ENCODE measurements at places on chromosomes 5 and 9.
A peak's percentile ranks its signal among the peaks of the same experiment; 100 is the strongest.

GRCh38 chr9:16598316-16598715 is 272.2 kb downstream of the BNC2 start:
- no peak for DNase-seq

- DNase-seq, result no peak
Measured at GRCh38 chr9:22446589-22446949, at the start of gene DMRTA1. Gene DMRTA1, plus strand, starts transcription at chr9:22446824. Its CDS starts 242 bp downstream, at chr9:22447066.

DNA sequence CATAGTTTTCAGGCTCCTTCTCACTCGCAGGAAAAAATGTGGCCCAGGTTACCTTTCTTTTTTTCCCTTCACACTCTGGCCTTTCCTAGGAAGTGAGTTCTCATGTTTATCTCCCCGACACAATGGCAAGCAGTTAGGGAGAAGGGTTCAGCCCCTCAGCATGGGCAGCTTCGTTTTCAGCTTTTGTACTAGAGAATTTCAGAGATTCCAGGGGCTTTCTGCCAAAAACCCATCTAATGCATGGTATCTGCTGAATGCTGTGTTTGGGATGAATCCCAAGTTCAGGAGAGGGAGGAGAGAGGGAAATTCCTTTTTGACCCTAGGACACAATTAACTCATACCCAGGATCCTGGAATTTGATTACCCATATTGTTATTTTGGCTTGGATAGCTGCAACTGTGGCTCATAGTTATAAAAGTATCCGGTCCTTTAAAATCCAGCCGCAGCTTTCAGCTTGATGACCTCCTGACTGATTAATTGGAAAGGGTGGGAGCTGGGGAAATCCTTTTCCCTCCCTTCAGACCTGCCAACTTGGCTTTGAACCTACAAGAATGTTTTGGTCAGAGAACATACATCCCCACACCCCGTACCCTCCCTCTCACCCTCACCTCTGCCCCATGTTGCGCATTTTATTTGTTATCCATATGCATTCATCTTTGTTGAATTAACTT is 78.4 kb downstream of the TMEM252 start:
- no peak for DNase-seq

- peak; percentile 84 for DNase-seq
Measured at GRCh38 chr9:136799854-136800657, 3.9 kb downstream of the CCDC183 start.

DNA sequence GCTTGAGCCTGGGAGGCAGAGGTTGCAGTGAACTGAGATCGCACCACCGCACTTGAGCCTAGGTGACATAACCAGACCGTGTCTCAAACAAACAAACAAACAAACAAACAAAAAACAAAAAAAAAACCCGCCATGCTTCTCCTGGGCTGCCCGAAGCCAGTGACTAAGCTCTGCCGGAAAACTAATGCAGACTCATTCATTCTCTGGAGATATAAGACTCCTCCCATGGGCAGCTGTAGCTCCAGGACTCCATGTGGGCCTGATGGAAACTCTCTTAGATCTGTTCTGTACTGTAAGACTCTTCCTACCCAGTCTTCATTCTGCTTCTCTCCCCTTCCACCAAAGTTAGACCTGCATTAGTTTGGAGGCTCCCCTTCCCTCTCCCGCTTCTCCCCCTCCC is 11.1 kb downstream of the GLDC start:
- DNase-seq, result no peak

GRCh38 chr9:98942906-98943681 is 613 bp upstream of the COL15A1 start:
- no peak for DNase-seq

DNA sequence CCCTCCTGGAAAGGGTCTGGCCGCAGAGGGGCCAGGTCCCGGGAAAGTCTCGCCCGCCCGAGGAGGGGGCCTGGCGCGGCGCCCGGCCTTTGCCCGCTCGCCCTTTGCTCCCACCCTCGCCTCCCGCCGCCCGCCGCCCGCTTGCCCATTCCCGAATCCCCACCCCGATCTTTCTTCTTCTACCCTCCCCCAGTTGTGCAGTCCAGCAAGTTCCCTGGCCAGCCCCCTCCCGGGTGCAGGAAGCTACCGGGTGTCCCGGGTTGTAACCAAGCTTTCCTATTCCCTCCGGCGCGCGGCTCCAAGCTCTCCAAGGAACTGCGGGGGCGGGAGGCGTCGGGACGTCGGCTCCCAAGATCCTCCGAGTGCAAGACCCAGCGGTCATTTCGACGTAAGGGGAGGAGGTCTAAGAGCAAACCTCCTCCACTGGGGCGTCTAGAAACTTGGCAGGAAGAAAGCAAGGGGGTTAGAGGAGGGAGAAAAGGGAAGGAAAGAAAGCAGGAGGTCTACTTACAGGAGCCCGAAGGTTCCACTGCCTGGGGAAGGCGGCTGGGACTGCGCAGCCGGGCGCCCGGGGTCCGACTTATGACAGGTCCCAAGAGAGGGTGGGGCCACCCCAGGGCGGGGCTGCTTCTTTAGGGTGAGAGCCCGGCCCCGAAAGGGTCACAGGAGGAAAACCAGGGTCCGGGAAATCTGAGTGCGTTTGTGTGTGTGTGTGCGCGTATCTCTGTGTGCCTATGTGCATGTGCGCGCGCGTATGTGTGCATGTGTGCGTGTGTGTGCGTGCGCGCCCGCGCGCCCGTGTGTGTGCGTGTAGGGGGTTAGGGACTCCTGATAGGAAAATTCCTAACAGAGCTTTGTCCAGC is at the start of gene PTGR1:
Gene PTGR1 (minus strand): TSS at position 556 of the 863 bp plus-strand sequence. CDS start 2,225 bp downstream, outside the sequence.
- peak; percentile 16 for DNase-seq

GRCh38 chr5:141856037-141856790 is 22.0 kb downstream of the PCDH1 start:
- no peak for DNase-seq

DNA sequence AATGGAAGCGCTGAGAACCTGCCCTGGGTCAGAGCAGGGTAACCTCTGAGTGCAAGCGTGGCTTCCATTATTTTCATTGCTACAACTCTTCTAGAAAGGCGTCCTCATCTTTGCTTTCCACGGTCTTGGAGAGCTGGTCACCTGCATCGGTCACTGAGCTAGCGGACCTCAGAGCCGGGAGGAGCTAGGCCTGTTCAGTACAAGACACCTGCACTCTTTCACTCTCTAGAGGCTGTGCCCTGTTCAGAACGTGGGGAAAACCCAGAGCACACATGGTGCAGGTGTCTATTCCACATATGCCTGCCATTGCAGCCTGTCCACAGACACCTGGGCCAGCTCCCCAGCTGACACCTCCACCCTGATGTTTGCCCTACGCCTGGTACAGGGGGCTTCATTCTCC is 147.8 kb upstream of the IRX2 start:
- no peak for DNase-seq

DNA sequence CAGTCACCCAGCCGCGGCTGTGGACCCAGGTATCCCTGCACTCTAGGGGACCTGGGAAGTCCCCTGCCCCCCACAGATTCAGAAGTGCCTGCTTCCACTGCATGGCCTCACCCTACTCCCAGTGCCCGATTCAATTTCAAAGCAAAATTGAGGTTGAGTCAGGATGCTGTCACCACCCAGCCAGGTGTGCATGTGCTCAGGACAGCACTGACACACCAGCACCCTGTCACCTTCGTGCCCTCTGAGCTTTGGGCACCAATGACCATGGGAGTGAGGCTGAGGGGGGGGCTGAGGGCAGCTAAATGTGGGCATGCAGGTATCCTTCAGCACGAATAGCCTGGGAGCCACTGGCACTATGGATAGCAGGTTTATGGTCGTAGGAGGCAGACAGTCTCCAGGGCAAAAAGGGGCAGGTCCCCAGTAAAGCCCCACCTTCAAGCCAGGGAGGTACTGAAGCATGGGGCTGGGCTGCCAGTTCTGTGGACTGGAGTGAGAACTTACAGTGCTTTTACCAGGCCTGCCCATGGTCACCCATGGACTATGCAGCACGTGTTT is 1151.6 kb upstream of the CDH6 start:
- DNase-seq, result no peak

- DNase-seq, result no peak
Measured at GRCh38 chr5:104652271-104652861, 1089.8 kb upstream of the NUDT12 start.

GRCh38 chr5:58795327-58795726 is 212.5 kb downstream of the RAB3C start:
- no peak for DNase-seq

DNA sequence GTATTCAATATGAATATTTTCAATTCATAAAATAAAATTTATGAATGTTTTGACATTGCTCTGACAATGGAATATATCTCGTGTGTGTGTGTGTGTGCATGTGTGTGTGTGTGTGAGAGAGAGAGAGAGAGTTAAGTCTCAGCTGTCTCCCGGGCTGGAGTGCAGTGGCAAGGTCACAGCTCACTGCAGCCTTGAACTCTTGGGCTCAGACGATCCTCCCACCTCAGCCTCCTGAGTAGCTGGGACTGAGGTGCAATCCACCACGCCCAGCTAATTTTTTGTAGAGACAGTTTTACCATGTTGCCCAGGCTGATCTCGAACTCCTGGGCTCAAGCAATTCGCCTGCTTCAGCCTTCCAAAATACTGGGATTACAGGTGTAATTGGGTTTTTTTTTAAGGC is 16.1 kb downstream of the G3BP1 start:
- DNase-seq, result no peak

- DNase-seq, result no peak
Measured at GRCh38 chr9:91682806-91683205, 259.2 kb upstream of the NFIL3 start.

- no peak for DNase-seq
Measured at GRCh38 chr9:121098567-121099198, 23.9 kb downstream of the CNTRL start.

- no peak for DNase-seq
Measured at GRCh38 chr5:129114539-129115193, 20.1 kb downstream of the ISOC1 start.

DNA sequence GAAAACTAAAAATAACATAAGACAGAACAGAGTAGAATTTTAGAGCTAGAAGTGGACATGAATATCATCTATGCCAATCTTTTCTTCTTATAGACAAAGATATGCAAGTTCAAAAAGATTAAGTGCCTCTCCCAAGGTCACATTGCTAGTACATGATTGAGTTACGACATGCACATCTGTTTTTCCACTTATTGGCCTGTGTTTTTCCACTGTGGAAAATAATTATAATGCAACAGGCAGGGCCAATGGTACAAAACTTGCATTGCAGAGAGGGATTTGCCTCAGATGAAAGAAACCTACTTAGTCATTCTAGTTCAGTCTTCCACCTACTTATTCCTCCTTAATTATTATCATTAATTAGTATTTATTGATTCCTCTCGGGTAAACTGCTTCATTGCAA is 407.8 kb upstream of the SGCD start:
- no peak for DNase-seq

DNA sequence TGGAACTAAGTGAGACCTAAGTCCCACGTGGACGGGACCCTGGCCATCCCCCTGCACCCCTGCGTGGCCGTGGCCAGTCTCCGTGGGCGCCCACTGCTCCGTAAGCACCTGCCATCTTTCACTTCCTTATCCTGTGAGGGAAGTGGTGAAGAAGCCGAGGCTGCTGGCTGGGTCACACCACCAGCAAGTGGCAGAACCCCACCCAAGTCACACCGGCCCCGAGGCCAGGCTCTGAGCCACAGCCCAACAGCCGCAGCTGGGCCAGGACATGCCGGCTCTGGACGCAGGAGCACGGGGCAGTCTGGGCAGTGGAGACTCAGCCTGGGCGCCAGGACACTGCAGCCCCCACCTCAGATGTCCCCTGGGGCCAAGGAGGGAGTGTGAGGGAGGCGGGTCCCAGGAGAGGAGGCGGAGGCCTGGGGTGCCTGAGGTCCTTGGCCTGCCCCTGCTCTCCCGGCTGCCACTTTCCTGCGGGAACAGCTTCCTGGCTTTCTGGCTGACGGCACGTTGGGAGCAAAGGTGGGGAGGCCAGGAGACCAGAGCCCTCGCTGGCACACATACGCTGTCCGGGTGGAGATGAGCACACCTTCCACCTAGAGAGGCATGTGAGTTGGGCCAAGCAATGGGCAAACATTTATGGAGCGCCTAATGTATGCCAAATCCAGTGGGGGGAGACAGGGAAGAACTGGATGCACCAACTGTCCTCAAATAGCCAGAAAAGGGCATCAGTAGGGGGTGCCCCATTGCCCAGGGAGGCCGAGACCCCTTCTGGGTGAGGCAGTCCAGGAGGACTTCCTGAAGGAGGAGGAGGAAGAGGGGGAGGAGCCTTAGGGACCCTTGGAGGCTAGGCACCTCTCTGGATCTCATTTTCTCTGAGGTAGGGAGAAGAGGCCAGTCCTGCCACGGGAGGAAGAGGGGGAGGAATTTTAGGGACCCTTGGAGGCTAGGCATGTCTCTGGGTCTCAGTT is 43.9 kb upstream of the EGFL7 start:
- DNase-seq, result no peak

DNA sequence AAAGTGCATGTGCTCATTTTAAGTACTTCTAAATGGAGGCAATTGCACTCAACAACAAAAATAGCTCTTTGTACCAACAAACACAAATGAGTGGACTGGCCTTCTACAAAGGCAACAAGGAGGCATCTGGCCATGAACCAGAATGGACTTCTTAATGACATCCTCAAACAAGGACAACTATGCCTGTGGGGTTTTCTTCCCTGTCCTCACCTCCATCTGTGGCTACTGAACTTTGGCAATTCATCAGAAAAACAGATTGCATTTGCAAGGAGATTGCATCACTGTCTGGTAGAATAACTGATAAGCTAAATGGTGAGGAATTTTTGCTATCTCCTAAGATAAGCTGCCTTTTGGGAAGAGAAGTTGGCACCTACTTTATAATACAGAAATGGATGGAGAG is 447.3 kb upstream of the CCNG1 start:
- no peak for DNase-seq
